NCI-H1417 treated with DMSO at 0.1 percent for 48 hours (cell line): ENCODE measurements at places on chromosomes 2 and 18.

DNA sequence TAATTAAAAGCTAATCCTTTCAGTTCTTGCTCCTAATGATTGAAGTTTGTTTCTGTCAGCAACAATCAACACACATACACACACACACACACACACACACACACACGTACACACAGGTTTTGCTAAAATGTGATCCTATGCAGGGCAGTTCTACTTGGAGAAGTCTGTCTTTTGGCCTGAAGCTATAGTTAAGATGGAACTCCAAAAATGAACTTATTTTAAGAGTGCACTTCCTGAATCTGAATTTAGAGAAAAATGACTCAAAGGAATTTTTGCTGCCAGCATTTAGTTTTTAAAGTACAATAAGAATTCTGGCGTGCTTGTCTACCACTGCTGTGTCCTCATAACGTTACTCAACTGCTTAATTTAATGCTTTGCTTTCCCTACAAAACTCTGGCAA lies 6.6 kb downstream of the GALNT5 start:
- no peak for DNase-seq

GRCh38 chr2:129702416-129703176 lies 276.9 kb upstream of the RAB6C start:
- no peak for DNase-seq

GRCh38 chr2:8152392-8153257 lies 529.2 kb upstream of the ID2 start:
- DNase-seq: no peak

DNA sequence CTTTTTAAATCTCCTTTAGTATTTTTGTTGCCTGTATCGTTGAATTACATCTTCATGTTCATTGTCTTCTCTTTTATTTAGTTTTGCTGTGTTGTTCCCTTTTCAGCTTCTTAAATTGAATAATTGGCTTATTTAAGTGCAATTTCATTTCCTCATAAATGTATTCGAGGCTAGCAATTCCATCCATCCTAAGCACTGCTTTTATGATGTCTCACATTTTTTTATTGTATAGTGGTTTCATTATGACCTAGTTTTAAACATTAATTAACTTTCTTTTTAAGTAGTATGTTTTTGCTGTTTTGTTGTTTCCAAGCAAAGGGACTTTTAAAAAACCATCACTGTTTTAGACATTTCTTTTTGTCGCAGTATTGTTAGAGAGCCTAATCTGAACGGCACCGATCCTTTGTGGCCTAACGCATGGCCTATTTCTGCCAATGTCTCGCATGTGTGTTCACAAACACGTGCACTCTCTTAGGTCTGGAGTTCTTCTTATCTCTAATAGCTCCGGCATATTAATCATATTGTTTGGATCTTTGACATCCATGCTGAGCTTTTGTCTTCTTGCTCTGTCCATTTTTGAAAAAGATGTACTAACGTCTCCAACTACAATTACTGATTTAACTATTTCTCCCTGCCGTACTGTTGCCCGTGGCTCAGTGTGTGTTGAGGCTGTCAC lies 59.6 kb upstream of the ZNF516 start:
- no peak for DNase-seq

- DNase-seq: no peak
Measured at GRCh38 chr2:161031511-161031910, 128.7 kb upstream of the TANK start.
